ENCODE measurements at places on chromosomes 1 and 21.

DNA sequence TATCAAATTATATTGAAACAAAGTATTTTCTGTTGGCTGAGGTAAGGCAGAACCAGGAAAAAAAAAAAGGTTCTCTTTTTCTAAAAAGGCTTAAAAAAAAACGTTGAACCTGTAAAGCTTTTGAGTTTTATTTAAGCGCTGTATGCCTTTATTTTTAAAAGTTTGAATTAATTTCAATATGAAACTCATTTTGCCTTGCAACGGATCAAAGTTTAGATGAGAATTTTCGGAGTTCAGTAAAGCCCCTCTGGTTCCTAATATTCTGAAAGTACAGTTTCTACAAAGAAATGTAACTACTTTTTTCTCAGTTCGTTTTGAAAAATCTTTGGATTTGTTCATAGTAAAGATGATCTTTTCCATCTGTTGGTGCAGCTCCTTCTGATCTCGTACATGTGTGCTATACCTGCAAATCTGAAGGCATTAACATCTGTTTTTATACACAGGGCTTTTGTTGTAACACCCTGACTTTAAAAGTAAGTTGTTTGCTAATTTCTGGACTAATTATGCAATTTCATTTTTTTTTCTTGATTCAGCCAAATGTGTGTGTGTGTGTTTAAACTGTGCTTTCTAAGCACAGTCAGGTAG is 1.7 kb downstream of the ZBTB18 start:
- no peak for DNase-seq

DNA sequence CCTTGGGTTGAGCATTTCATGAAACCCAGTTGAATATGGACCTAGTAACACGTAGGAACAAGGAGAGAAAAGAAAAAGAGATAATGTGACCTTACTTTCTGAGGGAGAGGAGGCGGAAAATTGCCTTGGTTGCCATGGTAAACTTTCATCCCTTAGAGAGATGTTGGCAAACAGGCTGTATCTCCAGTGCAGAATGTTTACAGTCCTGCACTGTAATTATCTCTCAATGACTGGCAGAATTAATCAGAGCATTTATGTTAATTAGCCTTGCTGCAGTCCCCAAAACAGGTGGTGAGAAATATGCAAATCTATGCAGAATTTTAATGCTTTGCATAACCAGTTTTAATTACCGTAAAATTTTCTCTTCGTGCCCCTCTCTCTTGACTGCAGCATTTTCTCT is 147.3 kb downstream of the CD247 start:
- no peak for DNase-seq

DNA sequence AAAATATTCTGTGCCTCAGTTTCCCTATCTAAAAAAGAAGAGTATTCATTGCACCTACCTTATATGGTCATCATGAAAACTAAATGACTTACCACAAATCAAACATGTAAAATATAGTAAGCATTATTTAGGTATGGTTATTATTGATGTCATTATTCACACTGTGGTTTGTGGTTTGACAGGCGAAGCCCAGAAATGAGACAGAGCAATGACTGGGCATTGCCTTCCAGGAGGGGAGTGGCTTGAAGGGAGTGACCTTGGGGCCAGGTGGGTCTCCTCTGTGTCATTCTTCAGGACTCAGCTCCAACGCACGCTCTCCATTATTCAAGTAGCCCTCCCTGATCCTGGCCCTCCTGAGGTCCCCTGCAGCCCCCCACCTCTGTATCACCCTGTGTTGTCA is 133.7 kb downstream of the DMRTA2 start:
- DNase-seq = no peak

DNA sequence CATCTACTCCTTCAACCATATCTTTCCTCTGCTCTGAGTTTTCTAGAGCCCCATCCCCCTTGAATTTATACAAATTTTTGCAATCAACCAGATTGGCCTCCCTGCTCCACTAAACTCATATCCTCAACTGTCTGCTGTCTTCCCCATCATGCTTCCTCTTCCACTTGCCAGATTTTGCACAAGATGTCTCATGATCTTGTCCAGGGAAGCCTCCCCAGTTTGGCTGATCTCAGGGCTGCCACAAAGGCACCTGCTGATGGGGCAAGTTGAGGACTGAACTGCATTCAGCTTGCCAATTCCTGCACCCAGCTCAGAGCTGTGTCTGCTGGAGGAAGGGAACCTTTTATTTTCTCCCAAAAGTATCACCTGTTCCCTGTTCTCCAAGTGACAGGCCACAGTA is 3.9 kb upstream of the KCNJ9 start:
- no peak for DNase-seq

DNA sequence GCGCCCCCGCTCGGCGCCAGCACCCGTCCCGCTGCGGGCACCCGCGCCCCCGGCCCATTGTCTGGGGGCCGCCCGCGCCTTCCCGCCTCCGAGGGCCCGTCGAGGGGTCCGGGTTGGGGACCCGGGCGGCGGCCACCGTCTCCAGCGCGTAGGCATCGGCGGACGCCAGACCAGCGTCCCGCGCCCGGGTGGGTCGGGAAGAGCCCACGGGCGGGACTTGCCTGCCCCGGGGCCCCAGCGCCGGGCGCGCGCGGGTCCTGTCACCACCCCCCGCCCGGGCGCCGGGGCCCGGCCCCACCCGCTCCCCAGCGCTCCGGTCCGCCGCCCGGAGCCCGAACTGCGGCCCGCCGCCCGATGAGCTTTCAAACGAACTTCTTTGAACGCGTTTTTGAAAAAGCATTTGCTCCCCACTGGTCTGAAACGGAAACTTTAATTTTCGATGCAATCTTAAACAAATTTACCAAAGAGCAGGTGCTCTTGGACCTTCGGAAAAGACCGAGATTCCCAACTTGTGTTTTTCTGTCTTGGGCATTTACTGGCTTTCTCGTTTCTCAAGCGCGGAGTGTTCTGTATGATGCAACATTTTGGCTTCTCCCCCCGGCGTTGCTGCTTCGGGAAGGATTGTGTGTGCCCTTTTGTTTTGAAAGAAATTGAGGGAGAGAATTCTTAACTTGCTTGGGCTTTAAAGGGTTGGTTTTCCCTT is 615 bp downstream of the CLIC4 start:
- DNase-seq = no peak

DNA sequence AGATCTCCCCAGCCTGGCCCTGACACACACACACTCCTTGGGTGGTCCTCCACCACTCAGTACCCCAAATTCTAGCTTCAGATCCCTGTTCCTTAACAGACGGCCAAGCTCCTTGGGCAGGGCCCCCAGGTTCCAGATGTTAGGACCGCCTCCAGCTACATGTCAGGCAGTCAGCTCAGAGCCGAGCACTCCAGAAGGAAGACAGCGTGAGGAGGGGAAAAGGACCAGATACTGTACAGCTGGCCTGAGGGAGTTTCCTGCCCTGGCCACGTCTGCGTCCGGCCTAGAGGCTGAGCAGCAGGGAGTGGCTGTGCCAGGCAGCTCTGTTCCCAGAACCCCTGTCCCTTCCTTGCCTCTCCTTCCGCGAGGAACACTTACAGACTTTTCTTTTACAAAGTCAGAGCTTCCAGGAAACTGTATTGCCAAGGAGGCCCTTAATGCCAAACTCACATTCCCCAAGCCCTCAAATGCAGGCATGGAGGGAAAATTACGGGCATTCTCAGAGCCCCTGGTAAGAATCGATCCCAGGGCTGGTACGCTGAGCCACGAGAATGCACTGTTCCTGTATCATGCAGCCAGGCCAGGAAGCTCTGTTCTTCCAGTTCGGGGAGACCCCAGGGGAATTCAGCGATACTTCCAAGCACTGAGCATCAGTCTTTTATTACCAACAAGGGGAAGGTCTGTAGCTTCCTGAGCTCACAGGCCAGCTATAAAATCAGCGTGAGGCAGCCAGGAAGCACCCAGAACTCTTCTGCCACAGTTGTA is 45.2 kb upstream of the CNTN2 start:
- no peak for DNase-seq

DNA sequence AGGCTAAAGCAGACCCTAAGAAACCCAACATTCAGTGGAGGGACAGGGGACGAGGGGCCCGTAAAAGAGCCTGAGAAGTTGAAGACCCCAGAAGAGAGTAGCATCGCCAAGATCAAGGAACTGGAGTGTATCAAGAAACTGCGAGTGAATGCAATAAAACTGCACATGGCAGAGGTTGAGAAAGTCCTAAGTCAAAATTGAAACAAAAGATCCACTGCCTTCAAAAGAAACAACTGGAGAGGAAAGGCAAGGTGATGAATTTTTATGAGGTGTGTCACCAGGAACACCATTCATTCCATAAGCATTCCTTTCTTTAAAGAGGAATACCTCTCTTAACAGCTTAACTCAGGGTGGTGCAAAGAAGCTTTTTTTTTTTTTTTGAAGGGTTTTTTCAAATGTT is 38.3 kb upstream of the ADORA3 start:
- no peak for DNase-seq

GRCh38 chr1:43152866-43153265 is 19.2 kb downstream of the EBNA1BP2 start:
- no peak for DNase-seq

GRCh38 chr1:91777630-91778300 is 108.2 kb downstream of the TGFBR3 start:
- no peak for DNase-seq

GRCh38 chr1:20141466-20141865 is 2.3 kb downstream of the PLA2G2F start:
- no peak for DNase-seq

GRCh38 chr1:29541631-29542030 is 305.3 kb downstream of the PTPRU start:
- no peak for DNase-seq

GRCh38 chr1:27392778-27393635 is 585 bp downstream of the GPR3 start:
- no peak for DNase-seq

GRCh38 chr1:199862047-199862446 is 165.5 kb upstream of the NR5A2 start:
- DNase-seq = no peak

DNA sequence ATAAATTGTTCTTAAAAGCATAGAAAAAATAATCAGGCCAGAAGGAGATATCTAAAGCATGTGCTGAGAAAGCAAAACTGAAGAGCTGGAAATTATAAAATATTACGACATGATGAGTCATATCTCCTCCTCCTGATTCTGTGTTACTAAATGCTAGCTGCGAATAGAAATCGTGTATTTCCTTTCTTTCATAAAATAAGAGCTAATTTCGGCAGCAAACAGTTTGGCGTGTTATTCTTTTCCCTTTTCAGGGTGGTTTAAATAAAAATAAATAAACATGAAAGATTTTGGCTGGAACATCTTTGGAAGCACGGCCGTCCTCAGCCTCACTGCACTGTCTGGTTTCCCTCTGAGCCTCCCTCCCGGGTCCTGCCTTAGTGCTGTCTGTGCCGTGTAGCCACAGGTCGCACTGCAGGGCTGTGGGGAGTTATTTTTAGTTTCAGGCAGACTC is 56.0 kb downstream of the ADARB1 start:
- no peak for DNase-seq

- DNase-seq = no peak
These were observed 64.3 kb downstream of the FASLG start for GRCh38 chr1:172723251-172723650.

GRCh38 chr1:192940658-192941057 is 118.5 kb downstream of the UCHL5 start:
- no peak for DNase-seq

- no peak for DNase-seq
These were observed 241.8 kb downstream of the TRABD2B start for GRCh38 chr1:47755101-47755990.

GRCh38 chr1:110554871-110555801 is 36.2 kb upstream of the KCNA10 start:
- peak; percentile 5 for DNase-seq

DNA sequence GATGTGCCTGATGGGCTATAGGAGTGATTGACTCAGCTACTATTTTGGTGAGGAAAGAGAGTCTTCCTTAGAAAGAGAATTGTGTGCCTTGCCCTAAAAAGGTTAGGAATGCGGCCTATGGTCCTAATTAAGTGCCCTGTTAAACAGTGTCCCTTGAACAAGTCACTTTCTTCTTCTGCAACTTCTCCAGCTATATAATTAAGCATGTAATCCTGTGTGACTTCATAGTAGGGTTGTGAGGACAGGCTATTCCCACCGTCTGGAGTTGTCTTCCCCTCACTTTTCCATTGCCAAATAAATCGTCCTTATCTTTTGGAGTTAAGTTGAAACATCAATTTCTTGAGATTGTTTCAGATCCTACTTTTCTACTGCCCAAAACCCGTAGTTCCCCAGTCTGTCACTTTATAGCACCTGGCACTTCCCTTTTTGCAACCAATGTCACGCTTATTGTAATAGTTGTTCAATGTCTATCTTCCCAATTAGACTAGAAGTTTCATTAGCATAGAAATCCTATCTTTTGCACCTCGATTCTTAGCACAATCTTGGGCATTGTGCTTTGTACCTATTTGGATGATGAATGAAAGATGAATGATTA is 27.6 kb upstream of the SLC16A1 start:
- no peak for DNase-seq

GRCh38 chr1:107879927-107880326 is 85.1 kb downstream of the VAV3 start:
- no peak for DNase-seq

DNA sequence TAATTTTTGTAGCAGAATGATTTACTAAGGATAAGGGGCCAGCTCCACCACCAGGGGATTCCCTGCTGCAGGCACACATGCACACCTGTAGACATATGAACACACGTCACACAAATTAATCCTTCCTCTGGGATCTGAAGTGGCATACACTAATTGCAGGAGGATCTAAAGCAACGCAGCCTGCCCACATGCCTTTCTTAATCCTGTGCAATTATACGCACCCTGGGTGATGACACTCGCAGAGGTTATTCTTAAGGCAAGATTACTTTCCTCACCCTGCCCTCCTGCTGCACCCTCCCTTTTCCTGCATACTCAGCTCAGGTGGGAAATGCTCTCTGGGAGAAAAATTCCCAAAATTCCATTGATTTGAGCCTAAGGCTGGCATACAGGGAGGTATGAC is 7.5 kb upstream of the LORICRIN start:
- no peak for DNase-seq

DNA sequence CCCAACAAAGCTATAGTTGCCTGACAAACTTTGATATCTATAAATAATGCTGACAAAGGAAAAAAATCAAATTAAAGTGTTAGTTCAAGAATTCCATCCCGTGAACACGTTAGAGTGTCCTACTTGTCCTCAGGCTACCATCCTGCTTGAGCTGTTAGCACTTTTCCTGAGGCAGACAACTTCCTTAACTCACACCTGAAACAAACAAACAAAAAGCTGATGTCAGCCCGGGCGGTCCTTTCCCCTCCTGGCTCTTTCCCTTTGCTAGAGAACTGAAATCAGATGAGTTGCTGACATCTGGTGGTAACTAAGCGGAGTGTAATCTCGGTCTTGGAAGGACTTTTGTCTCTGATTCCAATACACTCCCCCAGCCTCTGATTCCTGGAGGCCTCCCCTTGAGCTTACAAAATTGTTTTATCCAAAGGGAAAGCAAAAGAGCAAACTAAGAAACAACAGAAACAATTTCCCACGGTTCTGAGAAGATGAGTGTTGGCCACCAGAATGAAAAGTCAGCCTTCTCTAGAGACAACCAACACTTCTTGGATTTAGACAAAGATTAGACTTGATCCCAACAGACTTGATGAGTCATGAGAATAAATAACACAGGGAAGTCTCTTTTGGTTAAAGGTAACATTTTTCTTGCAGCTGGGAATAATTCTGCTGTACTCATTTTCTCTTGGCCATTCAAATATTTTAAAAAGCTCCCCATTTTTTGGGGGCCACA is 135.4 kb downstream of the PROX1 start:
- DNase-seq = no peak
